ENCODE measurements at places on chromosomes 12 and 14. TPM values are rescaled to one million over a fixed set of nuclear protein-coding genes. Genes with fewer than 3 reads are reported as not detected.

DNA sequence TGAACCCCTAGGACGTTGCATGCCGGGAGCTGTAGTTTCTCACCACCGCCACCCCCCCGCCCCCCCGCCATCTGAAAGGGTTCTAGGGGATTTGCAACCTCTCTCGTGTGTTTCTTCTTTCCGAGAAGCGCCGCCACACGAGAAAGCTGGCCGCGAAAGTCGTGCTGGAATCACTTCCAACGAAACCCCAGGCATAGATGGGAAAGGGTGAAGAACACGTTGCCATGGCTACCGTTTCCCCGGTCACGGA lies 501 bp upstream of the HSP90B1 start:
- peaks cover 50% of the 10 kb centered on the region for H3K4me1 ChIP-seq
- H3K27me3 ChIP-seq, result no peaks in the 10 kb centered on the region
- H3K36me3 ChIP-seq, result peaks cover 25% of the 10 kb centered on the region
- H3K27ac ChIP-seq, result peak overlapping the region; percentile 95
- DNase-seq, result no peak

GRCh38 chr12:9736936-9737705 lies 4.2 kb upstream of the CLECL1 start:
- peak overlapping the region; percentile 46 for H3K27ac ChIP-seq
- no peak for DNase-seq
- no peaks in the 10 kb centered on the region for H3K27me3 ChIP-seq

DNA sequence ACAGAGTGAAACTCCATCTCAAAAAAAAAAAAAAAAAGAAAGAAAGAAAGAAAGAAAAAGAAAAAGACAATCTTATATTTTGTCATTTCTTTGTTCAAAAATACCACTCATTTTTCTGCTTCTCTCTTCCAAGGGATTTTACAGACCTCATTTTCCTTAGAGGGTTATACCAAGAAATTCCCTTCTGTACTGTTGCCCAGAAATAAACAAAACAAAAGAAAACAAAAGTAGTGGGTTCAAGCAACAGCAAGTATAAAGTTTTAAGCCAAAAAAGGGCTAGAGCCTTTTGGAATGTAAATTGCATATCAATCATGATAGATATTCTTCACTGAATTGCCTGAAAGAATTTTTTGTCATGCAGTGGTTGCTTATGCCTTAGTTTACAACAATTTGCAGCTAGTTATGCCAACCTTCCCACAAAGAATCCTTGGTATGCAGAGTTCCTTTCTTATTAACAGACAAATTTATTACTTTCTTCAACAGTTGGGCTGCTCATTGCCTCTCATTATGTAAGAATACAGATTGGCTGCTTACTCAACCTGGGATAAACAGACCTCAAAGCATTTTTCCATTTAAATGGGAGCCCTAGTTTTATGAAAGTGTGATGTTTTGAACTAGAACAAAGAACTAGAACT lies 129.1 kb upstream of the PPFIA2 start:
- no peak for DNase-seq
- H3K36me3 ChIP-seq, result no peaks in the 10 kb centered on the region
- no peaks in the 10 kb centered on the region for H3K27me3 ChIP-seq
- H3K27ac ChIP-seq, result no peak overlapping the region
- no peak overlapping the region for H3K4me3 ChIP-seq

GRCh38 chr12:32993404-32993803 lies 96.8 kb upstream of the PKP2 start:
- no peaks in the 10 kb centered on the region for H3K4me1 ChIP-seq
- H3K36me3 ChIP-seq, result no peaks in the 10 kb centered on the region
- DNase-seq, result no peak
- H3K4me3 ChIP-seq, result no peak overlapping the region

- no peaks in the 10 kb centered on the region for H3K4me1 ChIP-seq
These were observed 10.4 kb upstream of the STRN3 start for GRCh38 chr14:31036552-31036951.

- no peak for DNase-seq
- H3K27ac ChIP-seq, result no peak overlapping the region
- H3K4me3 ChIP-seq, result no peak overlapping the region
- H3K36me3 ChIP-seq, result no peaks in the 10 kb centered on the region
- peaks cover 3% of the 10 kb centered on the region for H3K4me1 ChIP-seq
- H3K27me3 ChIP-seq, result peaks cover 12% of the 10 kb centered on the region
These were observed 5.1 kb upstream of the LEMD3 start for GRCh38 chr12:65164244-65164643.

DNA sequence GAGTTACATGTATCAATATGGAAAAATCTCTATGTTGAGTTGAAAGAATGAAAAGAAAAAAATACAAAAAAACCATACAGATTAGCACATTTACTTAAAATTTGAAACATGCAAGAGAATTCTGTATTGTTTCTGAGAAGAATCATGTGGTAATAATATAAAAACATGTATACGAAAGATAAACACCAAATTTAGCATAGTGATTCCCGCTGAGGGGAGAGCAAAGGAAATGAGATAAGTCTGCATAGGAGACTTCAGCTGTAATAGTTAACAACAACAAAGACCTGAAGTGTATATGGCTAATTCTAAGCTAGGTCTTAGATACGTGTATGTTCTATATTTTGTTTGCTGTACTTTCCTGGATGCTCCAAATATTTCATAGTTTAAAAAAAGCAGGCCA lies 46.5 kb downstream of the FNTB start:
- H3K27ac ChIP-seq, result no peak overlapping the region
- H3K27me3 ChIP-seq, result no peaks in the 10 kb centered on the region
- H3K4me3 ChIP-seq, result no peak overlapping the region
- no peaks in the 10 kb centered on the region for H3K4me1 ChIP-seq
- H3K36me3 ChIP-seq, result peaks cover 26% of the 10 kb centered on the region
- DNase-seq, result no peak

GRCh38 chr14:85728476-85729065 lies 198.6 kb downstream of the FLRT2 start:
- H3K27ac ChIP-seq, result no peak overlapping the region
- no peak overlapping the region for H3K4me3 ChIP-seq
- H3K27me3 ChIP-seq, result no peaks in the 10 kb centered on the region
- no peak for DNase-seq

GRCh38 chr12:45601888-45602287 lies 127.6 kb upstream of the ARID2 start:
- H3K27ac ChIP-seq, result no peak overlapping the region
- H3K36me3 ChIP-seq, result no peaks in the 10 kb centered on the region
- no peak for DNase-seq
- no peaks in the 10 kb centered on the region for H3K4me1 ChIP-seq

DNA sequence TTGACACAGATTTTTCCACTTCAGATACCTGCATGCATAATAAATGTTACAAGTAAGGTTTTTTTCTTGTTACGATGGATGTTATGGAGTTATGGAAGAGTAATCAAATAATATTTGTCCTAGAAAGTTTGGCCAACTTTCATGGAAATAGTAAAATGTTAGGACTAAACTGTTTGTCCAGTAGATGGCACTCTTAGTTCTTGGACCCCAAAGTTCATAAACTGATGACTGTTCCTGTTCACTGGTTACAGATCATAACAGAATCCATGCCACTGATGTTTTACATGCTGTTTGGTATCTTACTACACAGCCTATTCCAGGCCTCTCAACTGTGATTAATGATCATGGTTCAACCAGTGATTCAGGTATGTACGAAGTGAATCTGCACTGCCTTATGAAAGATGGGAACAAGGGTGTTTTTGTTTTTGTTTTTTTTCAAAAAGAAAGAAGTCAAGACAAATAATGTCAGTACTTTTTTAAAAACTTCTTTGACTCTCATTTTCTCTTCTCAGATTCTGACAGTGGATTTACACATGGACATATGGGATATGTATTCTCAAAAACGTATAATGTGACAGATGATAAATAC lies 48.8 kb upstream of the SLCO1C1 start:
- H3K36me3 ChIP-seq, result no peaks in the 10 kb centered on the region
- H3K4me1 ChIP-seq, result no peaks in the 10 kb centered on the region
- H3K27me3 ChIP-seq, result no peaks in the 10 kb centered on the region
- no peak overlapping the region for H3K4me3 ChIP-seq

DNA sequence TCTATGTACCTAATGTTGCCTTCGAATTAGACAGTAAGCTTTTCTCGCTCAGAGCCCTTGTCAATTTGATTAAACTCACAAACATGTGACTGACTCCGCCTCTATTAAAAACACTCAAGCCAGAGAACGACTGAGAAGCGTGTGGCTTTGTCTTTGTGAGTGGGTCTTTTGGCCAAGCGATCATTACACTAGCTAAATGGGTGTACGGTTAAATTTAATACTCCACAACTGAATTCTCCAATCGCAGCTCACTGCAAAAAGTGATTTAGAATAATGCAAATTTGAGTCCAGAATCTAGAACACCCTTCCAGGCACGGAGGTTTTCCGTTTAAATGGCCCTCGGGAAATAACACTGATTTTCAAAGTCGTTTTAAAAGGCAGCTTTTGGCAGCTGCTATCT lies 253.7 kb downstream of the EFCAB11 start:
- H3K36me3 ChIP-seq, result no peaks in the 10 kb centered on the region
- peak overlapping the region; percentile 62 for H3K4me3 ChIP-seq
- no peak for DNase-seq
- no peaks in the 10 kb centered on the region for H3K27me3 ChIP-seq
- peaks cover 26% of the 10 kb centered on the region for H3K4me1 ChIP-seq

DNA sequence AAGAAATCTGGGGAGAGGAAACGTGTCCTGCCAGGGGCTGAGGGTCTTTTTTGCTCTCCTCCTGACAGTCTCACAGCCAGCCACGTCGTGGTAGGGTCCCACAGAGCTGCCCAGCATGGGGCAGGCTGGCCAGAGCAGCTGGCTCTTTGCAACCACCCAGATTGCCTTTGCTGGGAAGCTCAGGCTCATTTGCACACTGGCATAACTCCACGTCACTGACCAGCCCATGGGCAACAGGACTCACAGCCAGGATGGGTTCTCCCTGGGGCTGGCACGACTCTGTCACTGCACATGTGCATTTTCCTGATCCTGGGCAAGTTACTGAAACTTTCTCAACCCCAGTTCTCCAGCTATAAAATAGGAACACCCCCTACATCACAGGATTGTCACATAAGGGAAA lies 242.2 kb downstream of the DPF3 start:
- DNase-seq, result no peak
- H3K4me3 ChIP-seq, result no peak overlapping the region
- H3K36me3 ChIP-seq, result no peaks in the 10 kb centered on the region
- no peaks in the 10 kb centered on the region for H3K4me1 ChIP-seq

- H3K4me1 ChIP-seq, result no peaks in the 10 kb centered on the region
- H3K4me3 ChIP-seq, result no peak overlapping the region
- DNase-seq, result no peak
- H3K27ac ChIP-seq, result no peak overlapping the region
- no peaks in the 10 kb centered on the region for H3K36me3 ChIP-seq
These were observed 250.0 kb upstream of the E2F7 start for GRCh38 chr12:77315407-77315806.

GRCh38 chr14:72740504-72740961 lies 153.4 kb downstream of the DPF3 start:
- no peaks in the 10 kb centered on the region for H3K36me3 ChIP-seq
- H3K4me3 ChIP-seq, result no peak overlapping the region
- no peaks in the 10 kb centered on the region for H3K27me3 ChIP-seq
- H3K4me1 ChIP-seq, result no peaks in the 10 kb centered on the region
- no peak for DNase-seq

DNA sequence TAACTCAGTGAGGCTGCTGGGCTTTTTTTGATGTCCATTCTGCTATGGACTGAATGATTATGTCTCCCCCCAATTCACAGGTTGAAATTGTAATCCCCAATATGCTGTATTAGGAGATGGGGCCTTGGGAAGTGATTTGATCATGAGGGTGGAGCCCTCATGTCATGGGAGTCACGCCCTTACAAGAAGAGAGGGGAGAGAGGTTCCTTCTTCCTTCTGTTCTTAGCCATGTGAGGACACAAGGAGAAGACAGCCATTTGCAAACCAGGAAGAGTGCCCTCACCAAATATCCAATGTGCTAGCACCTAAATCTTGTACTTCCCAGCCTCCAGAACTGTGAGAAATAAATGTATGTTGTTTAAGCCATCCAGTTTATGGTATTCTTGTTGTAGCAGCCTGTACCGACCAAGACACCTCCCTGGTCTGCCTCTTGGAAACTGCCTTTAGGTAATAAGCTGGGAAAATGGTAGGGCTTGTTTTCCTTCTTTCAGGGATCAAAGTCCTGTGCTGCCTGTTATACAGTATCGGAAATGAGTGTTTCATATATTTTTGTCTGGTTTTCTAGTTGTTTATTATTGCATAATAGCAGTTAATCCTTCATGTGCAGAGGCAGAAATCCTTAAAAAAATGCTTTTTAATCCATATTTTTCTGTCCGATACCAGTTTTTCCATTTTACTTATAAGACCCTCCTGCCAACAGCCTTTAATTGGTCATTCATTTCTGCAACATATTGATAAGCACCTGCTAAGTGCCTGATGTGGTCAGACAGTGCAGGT lies 16.3 kb downstream of the BORCS5 start:
- peaks cover 12% of the 10 kb centered on the region for H3K4me1 ChIP-seq
- no peaks in the 10 kb centered on the region for H3K27me3 ChIP-seq
- no peak overlapping the region for H3K4me3 ChIP-seq
- peaks cover 8% of the 10 kb centered on the region for H3K36me3 ChIP-seq
- DNase-seq, result no peak
- H3K27ac ChIP-seq, result no peak overlapping the region

- no peak overlapping the region for H3K27ac ChIP-seq
- H3K4me1 ChIP-seq, result no peaks in the 10 kb centered on the region
- no peak for DNase-seq
- H3K36me3 ChIP-seq, result no peaks in the 10 kb centered on the region
- H3K27me3 ChIP-seq, result no peaks in the 10 kb centered on the region
- no peak overlapping the region for H3K4me3 ChIP-seq
These were observed 165.2 kb downstream of the TSPAN9 start for GRCh38 chr12:3242199-3242863.

DNA sequence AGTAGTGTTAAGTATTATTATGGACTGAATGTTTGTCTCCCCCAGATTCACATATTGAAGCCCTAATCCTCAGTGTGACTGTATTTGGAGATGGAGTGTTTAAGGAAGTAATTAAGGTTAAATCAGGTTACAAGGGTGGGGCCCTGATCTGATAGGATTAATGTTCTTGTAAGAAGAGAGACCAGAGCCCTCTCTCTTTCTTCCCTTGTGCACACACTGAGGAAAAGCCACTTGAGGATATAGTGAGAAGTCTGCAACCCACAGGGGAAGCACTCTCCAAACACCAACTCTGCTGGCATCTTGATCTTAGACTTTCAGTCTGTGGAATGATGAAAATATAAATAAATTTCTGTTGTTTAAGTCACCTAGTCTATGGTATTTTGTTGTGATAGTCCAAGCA lies 2.2 kb upstream of the KLRG1 start:
- peaks cover 35% of the 10 kb centered on the region for H3K4me1 ChIP-seq
- no peaks in the 10 kb centered on the region for H3K36me3 ChIP-seq
- H3K27ac ChIP-seq, result no peak overlapping the region
- no peak overlapping the region for H3K4me3 ChIP-seq

- no peaks in the 10 kb centered on the region for H3K27me3 ChIP-seq
- no peaks in the 10 kb centered on the region for H3K4me1 ChIP-seq
- H3K36me3 ChIP-seq, result no peaks in the 10 kb centered on the region
- no peak overlapping the region for H3K4me3 ChIP-seq
- no peak for DNase-seq
- H3K27ac ChIP-seq, result no peak overlapping the region
These were observed 38.6 kb downstream of the MGST1 start for GRCh38 chr12:16385782-16386646.

PROX2 gene
- total RNA-seq, result 0.25 TPM

LGALS3 gene
- 11.7 TPM for total RNA-seq

SLC6A13 gene
- total RNA-seq, result 0.60 TPM

SERPINA3 gene
- not detected for total RNA-seq

CLEC2A gene
- total RNA-seq, result not detected

NR4A1 gene
- total RNA-seq, result 79.2 TPM

NRL gene
- 1.6 TPM for total RNA-seq
